ENCODE measurements at places on chromosomes 6 and 20. TPM values are rescaled to one million over a fixed set of nuclear protein-coding genes. Genes with fewer than 3 reads are reported as not detected.

Gene EZR
- total RNA-seq, result 95.3 TPM

Gene GPX5
- total RNA-seq, result not detected

Gene ZNF311
- 1.9 TPM for total RNA-seq

Gene MAPK14
- total RNA-seq, result 36.4 TPM

Gene PRND
- total RNA-seq, result 0.14 TPM

Gene PARD6B
- total RNA-seq, result 0.37 TPM

Gene MAS1
- 0.09 TPM for total RNA-seq

Gene TMEM181
- 46.5 TPM for total RNA-seq

Gene LY6G5C
- total RNA-seq, result 0.43 TPM

Gene MCCD1
- total RNA-seq, result not detected

Gene TJAP1
- 9.3 TPM for total RNA-seq

Gene RBL1
- 5.8 TPM for total RNA-seq

Gene ME1
- 30.8 TPM for total RNA-seq

Gene CLVS2
- under 0.01 TPM for total RNA-seq

Gene APOM
- 2.8 TPM for total RNA-seq

Gene PRELID3B
- total RNA-seq, result 85.8 TPM

Gene SLC52A3
- total RNA-seq, result not detected

Gene SPTLC3
- total RNA-seq, result 2.8 TPM

Gene TRIM10
- total RNA-seq, result not detected

Gene ITPR3
- 10.5 TPM for total RNA-seq

Gene RSPH9
- total RNA-seq, result 1.0 TPM

Gene SLC22A16
- not detected for total RNA-seq

Gene CTSA
- total RNA-seq, result 108 TPM

Gene HLA-DMB
- under 0.01 TPM for total RNA-seq

Gene RIPPLY2
- total RNA-seq, result 0.28 TPM

Gene KAT14
- 19.1 TPM for total RNA-seq

Gene C20orf144
- 0.09 TPM for total RNA-seq

Gene SEMG2
- total RNA-seq, result not detected

Gene GNAS-AS1
- total RNA-seq, result 1.2 TPM

Gene EFCAB8
- total RNA-seq, result 0.28 TPM

Gene UBD
- not detected for total RNA-seq

Gene KIAA1755
- total RNA-seq, result 1.9 TPM

Gene ALDH5A1
- total RNA-seq, result 0.28 TPM

Gene LTB
- not detected for total RNA-seq

Gene FKBP1C
- total RNA-seq, result 0.57 TPM

Gene BACH2
- 0.09 TPM for total RNA-seq

Gene DLGAP4
- total RNA-seq, result 10.1 TPM

Gene COL21A1
- total RNA-seq, result 6.7 TPM

Gene MYO6
- total RNA-seq, result 12.5 TPM

Gene SLC13A3
- 2.7 TPM for total RNA-seq

All from smooth muscle cell of bladder (primary cell).